ENCODE measurements at places on chromosomes 12 and 14. TPM values are rescaled to one million over a fixed set of nuclear protein-coding genes. Genes with fewer than 3 reads are reported as not detected.
A peak's percentile ranks its signal among the peaks of the same experiment; 100 is the strongest.

DNA sequence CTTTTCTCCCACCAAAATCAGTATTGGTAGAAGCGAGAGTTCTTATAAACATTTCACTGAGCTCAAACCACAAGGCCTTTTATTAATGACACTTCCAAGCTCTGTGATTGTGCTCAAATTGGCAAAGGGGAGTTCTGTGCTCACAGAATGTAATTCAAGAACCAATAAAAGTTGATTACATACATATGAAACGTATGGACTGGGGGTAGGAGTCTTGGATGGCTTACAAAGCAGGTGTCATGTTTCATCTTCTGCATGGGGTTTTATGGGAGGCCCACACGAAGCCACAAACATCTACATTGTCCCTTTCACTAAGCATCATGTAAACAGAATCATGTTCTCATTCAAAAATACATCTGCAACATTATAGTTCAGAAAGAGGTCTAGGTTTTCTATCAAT lies 828.3 kb downstream of the VRK1 start:
- DNase-seq, result peak; percentile 7

DNA sequence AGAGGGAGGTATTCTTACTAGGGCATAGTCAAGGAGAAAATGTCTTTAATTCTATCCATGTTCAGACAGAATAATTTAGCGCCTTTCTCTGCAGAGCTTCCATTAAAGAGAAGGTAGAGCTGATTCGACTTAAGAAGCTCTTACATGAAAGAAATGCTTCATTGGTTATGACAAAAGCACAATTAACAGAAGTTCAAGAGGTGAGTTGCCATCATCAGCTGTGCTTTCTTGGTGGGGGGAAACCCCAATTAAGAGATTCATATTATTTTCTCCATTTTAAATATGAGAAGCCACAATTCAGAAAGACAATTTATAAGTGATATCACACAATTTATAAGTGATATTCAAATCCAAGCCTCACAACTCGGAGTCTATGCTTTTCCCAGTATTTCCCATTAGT lies 27.8 kb downstream of the RPGRIP1 start:
- no peak for DNase-seq

- no peak for DNase-seq
Measured at GRCh38 chr12:53726341-53726740, 911 bp downstream of the CALCOCO1 start.

GRCh38 chr14:34930591-34931091 lies 52.2 kb upstream of the SRP54 start:
- DNase-seq, result no peak

DNA sequence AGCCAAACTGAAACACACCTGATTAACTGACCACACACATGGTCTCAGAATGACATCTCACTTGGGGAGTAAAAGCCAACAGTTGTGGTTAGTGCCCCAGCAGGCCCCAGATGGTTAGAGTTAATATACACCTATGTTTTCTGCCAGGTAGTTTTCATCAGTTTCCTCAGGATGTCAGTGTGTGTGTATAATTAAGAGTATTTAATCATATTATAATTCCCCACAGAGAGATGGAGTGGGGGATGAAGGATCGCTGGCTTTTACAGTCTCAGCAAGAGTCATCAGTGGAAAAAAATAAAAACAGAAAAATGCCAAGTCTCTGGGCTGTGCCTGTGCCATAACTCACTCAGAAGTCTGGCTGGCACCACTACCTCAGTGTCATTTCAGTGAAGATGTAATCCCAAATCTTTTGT lies 412.5 kb downstream of the ZFP36L1 start:
- DNase-seq, result no peak

- peak; percentile 46 for DNase-seq
Measured at GRCh38 chr14:31961896-31962295, 115.2 kb upstream of the ARHGAP5 start.

DNA sequence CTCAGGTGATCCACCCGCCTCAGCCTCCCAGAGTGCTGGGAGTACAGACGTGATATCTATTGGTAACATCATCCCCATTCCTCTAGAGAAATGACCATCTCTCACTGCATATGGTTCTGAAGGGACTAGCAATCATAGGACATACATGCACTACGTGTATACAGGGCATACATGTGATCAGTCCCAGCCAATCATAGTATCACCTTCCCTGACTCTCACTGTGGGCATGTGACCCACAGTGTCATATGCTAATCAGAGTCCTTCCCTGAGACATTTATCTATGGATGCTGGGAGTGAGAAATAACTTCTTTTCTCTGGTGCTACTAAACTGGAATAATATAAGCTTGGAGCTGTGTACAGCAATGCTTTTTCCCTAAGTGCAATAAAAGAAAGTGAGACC lies 12.1 kb upstream of the FBXW8 start:
- no peak for DNase-seq

DNA sequence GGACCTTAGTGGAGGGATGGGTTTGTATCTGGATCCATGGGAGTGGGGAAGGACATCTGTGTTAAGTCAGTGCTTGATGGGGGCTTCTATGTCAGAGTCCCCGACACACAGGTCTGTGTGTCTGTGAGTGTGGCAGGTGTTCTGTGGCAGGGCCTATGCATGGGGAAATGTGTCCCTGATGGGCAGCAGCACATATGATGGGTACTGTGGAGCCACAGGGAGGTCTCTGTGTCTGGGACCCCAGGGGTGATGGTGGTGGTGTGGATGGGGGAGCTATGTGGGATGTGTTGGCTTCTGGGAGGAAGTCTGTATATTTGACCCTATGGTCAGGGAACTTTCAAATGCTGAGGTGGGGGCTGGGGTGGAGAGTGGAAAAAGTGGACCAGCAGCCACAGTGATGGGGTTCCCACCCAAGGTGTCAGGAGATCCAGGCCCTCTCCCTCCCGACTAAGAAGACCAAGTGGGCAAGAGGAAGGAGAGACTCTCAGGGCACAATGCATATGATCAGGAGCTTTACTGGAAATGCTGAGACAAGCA lies 16.5 kb downstream of the KRT7 start:
- DNase-seq, result no peak

The ANKRD33 gene
- total RNA-seq, result not detected

The SLC5A8 gene
- 0.41 TPM for total RNA-seq

The SLC35F4 gene
- total RNA-seq, result not detected

- no peak for DNase-seq
Measured at GRCh38 chr12:122204167-122205052, 901 bp downstream of the B3GNT4 start.

All from tongue (tissue), 3 donors.